ENCODE measurements at places on chromosomes 2 and 18.
A peak's percentile ranks its signal among the peaks of the same experiment; 100 is the strongest.

- no peaks in the 10 kb centered on the region for H3K4me1 ChIP-seq
- H3K4me3 ChIP-seq, result no peak overlapping the region
- no peaks in the 10 kb centered on the region for H3K36me3 ChIP-seq
- H3K27ac ChIP-seq, result no peak overlapping the region
- no peak for DNase-seq
These were observed 157.1 kb upstream of the SIX2 start for GRCh38 chr2:45166229-45166890.

DNA sequence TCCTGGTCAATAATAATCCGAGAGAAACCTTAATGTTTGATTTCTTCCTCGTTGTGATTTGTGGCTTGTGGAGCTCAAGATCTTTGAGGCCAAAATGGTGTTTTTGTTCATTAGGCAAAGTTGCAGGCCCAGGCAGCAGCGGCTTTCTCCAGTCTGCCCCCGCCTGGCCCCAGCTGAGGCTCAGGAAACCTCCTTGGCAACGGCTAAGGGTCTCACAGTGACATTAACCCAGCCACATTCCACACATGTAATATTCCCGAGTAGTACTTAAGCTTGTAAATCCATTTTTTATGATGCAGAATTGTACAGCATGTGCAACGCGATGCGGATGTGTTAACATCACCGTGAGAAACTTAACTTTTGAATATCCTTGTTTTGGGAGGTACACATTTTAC lies 200.1 kb downstream of the BCL11A start:
- no peaks in the 10 kb centered on the region for H3K4me1 ChIP-seq
- H3K4me3 ChIP-seq, result no peak overlapping the region
- no peaks in the 10 kb centered on the region for H3K36me3 ChIP-seq

GRCh38 chr2:97967216-97967592 lies 28.5 kb downstream of the TMEM131 start:
- no peaks in the 10 kb centered on the region for H3K27me3 ChIP-seq
- H3K27ac ChIP-seq, result no peak overlapping the region
- H3K4me3 ChIP-seq, result no peak overlapping the region
- no peak for DNase-seq
- H3K4me1 ChIP-seq, result peaks cover 18% of the 10 kb centered on the region

DNA sequence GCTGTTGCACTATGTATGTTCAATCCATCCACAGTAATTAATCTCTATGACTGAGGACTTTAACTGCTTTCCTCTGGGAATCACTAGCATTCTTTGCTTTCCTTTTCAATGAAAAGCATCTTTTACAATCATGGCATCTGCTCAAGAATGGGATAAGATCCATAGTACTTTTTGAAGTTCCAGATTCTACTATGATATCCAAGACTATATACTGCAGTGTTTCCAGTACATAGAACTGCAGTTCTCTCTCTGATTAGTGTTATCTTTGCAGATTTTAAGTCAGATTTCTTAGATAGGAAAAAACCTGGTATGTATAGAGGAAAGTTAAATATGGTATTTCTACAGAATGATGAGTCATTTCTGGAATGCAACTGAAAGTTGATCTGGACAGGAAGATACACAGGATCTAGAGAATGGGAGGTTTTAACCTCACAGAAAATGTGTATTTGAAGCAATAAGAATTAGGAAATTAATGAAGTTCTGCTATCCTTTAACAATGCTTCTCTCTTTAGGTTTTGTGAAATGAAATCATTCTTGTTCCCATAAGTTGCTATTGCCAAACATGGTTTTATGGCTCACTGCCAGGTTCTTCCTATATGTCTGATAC lies 670.7 kb downstream of the ERBB4 start:
- H3K4me1 ChIP-seq, result no peaks in the 10 kb centered on the region
- no peaks in the 10 kb centered on the region for H3K27me3 ChIP-seq
- H3K4me3 ChIP-seq, result no peak overlapping the region
- no peak for DNase-seq

- no peak overlapping the region for H3K27ac ChIP-seq
- DNase-seq, result no peak
- no peaks in the 10 kb centered on the region for H3K27me3 ChIP-seq
These were observed 444.3 kb downstream of the SLC4A3 start for GRCh38 chr2:220071696-220072095.

- no peak overlapping the region for H3K4me3 ChIP-seq
- H3K4me1 ChIP-seq, result peaks cover 43% of the 10 kb centered on the region
- H3K36me3 ChIP-seq, result no peaks in the 10 kb centered on the region
These were observed 5.0 kb upstream of the DGKD start for GRCh38 chr2:233349005-233349998.

DNA sequence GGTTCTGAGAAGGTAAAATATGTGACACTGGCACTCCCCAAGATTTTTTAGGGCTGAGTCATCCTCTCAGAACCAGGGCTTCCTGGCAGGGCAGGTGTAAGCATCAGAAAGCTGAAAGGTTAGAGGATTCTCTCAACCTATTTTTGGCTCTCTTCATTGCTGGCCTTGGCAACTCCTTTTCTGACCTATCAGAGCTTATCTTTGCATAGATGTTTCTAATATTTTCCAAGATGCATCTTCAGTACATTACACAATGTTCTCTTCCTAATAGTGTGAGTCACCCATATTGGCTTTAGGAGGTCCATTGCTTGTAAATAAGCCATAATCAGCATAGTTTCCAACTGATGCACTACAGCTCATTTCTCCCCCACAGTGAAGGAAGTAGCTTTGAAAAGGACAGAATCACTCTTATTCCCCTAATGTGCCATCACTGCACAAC lies 2008.4 kb upstream of the PIK3C3 start:
- no peak for DNase-seq
- no peaks in the 10 kb centered on the region for H3K27me3 ChIP-seq
- no peak overlapping the region for H3K4me3 ChIP-seq
- no peak overlapping the region for H3K27ac ChIP-seq
- no peaks in the 10 kb centered on the region for H3K4me1 ChIP-seq
- no peaks in the 10 kb centered on the region for H3K36me3 ChIP-seq

DNA sequence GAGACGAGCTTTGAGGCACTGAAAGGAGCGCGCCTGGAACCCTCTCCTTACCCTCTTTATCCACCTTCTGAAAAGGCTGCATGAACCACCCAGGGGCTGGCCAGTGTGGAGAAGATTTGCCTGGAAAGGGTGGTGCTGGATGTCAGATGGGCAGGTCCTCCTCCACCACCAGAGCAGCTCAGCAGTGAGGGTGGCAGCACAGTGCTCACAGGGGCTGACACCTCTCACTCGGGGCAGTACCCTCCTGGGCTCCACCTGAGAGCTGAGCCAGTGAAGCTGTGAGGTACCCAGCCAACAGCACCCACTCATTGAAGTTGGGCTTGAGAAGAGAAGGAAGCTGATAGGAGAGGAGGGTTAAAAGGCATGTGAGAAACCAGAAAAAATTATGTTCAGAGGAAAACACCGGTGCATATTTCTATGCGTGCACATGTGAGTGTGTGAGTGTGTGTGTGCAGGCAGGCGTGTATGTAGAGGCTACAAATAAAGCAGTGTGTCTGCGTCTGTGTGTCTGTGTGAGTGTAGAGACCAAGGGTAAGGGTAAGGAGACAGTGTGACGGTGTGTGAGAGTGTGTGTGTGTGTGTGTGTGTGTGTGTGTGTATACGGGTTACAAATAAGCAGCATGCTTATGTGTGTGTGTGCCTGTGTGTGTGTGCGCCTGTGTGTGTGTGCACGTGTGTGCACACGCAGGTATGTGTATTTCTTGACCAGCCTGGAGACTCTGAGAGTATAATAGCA lies 40.7 kb downstream of the TEX44 start:
- H3K27ac ChIP-seq, result no peak overlapping the region
- H3K27me3 ChIP-seq, result no peaks in the 10 kb centered on the region
- no peak overlapping the region for H3K4me3 ChIP-seq
- no peak for DNase-seq
- no peaks in the 10 kb centered on the region for H3K4me1 ChIP-seq

GRCh38 chr2:58899692-58900091 lies 658.6 kb upstream of the FANCL start:
- DNase-seq, result no peak
- no peaks in the 10 kb centered on the region for H3K4me1 ChIP-seq
- no peaks in the 10 kb centered on the region for H3K27me3 ChIP-seq
- no peaks in the 10 kb centered on the region for H3K36me3 ChIP-seq

- H3K4me3 ChIP-seq, result no peak overlapping the region
- H3K27me3 ChIP-seq, result no peaks in the 10 kb centered on the region
- H3K27ac ChIP-seq, result peak overlapping the region; percentile 90
- no peak for DNase-seq
- H3K4me1 ChIP-seq, result peaks cover 4% of the 10 kb centered on the region
- no peaks in the 10 kb centered on the region for H3K36me3 ChIP-seq
These were observed 96.3 kb upstream of the FZD7 start for GRCh38 chr2:201937343-201937742.

- no peak for DNase-seq
- no peak overlapping the region for H3K27ac ChIP-seq
- H3K36me3 ChIP-seq, result no peaks in the 10 kb centered on the region
- no peaks in the 10 kb centered on the region for H3K27me3 ChIP-seq
- H3K4me1 ChIP-seq, result no peaks in the 10 kb centered on the region
These were observed 52.6 kb downstream of the CXCR4 start for GRCh38 chr2:136065384-136065783.

- H3K27me3 ChIP-seq, result no peaks in the 10 kb centered on the region
- no peak for DNase-seq
- H3K4me3 ChIP-seq, result no peak overlapping the region
- H3K36me3 ChIP-seq, result peaks cover 7% of the 10 kb centered on the region
- H3K27ac ChIP-seq, result no peak overlapping the region
These were observed 57.5 kb downstream of the NDUFA10 start for GRCh38 chr2:239967553-239968036.

GRCh38 chr2:177204417-177204816 lies 8.2 kb upstream of the HNRNPA3 start:
- H3K27me3 ChIP-seq, result no peaks in the 10 kb centered on the region
- H3K27ac ChIP-seq, result no peak overlapping the region
- no peak overlapping the region for H3K4me3 ChIP-seq

- H3K27ac ChIP-seq, result no peak overlapping the region
- no peak overlapping the region for H3K4me3 ChIP-seq
- H3K4me1 ChIP-seq, result no peaks in the 10 kb centered on the region
These were observed 514.8 kb upstream of the RAB6C start for GRCh38 chr2:129464631-129465030.

- no peak overlapping the region for H3K4me3 ChIP-seq
- H3K27ac ChIP-seq, result no peak overlapping the region
- DNase-seq, result no peak
- no peaks in the 10 kb centered on the region for H3K36me3 ChIP-seq
- H3K4me1 ChIP-seq, result peaks cover 35% of the 10 kb centered on the region
These were observed 75.0 kb upstream of the ID2 start for GRCh38 chr2:8606649-8607550.

DNA sequence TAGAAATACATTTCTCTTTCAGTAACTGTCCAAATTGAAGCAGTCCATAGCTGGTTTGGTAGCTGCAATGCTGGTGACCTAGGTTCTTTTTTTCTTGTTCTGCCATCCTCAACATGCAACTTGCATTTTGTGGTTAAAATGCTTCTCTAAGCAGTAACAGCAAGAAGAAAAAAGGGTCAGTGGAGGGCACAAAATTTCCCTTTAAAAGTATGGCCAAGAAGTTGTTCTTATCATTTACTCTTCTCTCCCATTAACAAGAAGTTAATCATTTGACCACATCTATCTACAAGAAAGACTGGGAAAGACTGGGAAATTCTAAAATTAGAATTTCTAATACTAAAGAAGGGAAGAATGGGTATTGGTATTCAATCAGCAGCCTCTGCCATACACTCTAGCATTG lies 569.9 kb downstream of the CPS1 start:
- no peaks in the 10 kb centered on the region for H3K27me3 ChIP-seq
- DNase-seq, result no peak
- H3K27ac ChIP-seq, result no peak overlapping the region

DNA sequence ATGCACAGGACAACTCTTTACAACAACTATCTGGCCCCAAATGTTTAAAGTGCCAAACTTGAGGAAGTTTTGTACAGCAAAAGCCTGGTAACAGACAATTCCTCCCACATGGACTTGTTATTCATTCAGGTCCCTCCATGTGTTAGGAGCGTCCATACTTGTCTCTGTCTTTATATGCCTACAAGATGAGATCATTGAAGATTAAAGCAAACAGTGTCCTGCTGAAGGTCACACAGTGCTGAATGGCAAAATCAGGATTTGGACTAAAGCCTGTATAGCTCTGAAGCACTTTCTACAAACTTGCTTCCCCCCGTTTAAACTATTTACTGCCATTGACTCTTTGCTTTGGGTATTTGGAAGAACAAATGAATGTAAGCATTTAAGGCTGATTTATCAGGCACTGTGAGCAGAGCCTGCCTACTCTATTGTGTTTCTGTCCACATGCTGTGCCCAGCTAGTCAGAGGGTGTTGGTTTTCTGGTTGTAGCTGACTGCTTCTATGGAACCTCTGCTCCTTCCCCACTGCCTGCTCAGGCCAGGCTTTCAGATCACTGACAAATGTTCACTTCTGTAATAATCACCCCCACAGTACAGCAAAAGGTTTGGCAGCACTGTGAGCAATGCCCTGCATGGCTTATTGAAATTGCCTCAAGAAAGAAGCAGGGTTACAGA lies 274.3 kb downstream of the THSD7B start:
- no peaks in the 10 kb centered on the region for H3K36me3 ChIP-seq
- no peaks in the 10 kb centered on the region for H3K27me3 ChIP-seq
- no peak for DNase-seq
- no peak overlapping the region for H3K27ac ChIP-seq
- H3K4me1 ChIP-seq, result no peaks in the 10 kb centered on the region

DNA sequence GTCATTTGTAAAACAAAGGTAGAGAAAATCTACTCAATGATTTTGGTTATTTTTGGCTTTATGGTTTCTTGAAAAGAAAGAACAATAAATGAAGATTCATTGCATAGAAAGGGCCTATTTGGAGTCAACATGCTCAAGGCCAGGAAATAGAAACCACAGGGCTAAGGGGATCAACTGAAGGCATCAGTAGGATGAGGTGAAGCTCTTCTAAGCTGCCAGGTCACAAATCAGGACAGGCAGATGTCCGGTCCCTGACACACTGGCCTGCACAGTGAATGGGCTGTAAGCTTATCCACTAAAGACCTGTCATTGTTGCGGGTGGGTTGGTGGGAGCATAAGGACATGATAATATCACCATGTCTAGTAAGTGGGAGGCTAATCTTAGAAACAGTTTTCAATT lies 31.6 kb upstream of the RNF138 start:
- no peak overlapping the region for H3K4me3 ChIP-seq
- H3K36me3 ChIP-seq, result peaks cover 10% of the 10 kb centered on the region
- no peak overlapping the region for H3K27ac ChIP-seq
- H3K4me1 ChIP-seq, result no peaks in the 10 kb centered on the region
- no peak for DNase-seq

GRCh38 chr2:134190807-134191203 lies 63.1 kb upstream of the MGAT5 start:
- no peak for DNase-seq
- no peak overlapping the region for H3K4me3 ChIP-seq
- no peak overlapping the region for H3K27ac ChIP-seq
- H3K36me3 ChIP-seq, result peaks cover 8% of the 10 kb centered on the region
- peaks cover 14% of the 10 kb centered on the region for H3K4me1 ChIP-seq

GRCh38 chr2:29139152-29139551 lies 23.9 kb downstream of the CLIP4 start:
- no peaks in the 10 kb centered on the region for H3K36me3 ChIP-seq
- H3K27ac ChIP-seq, result no peak overlapping the region
- H3K27me3 ChIP-seq, result no peaks in the 10 kb centered on the region
- DNase-seq, result no peak

Data from small intestine (tissue), 16 donors.